ENCODE measurements at places on chromosomes 2 and 18.

GRCh38 chr2:102707796-102708695 lies 53.8 kb upstream of the TMEM182 start:
- DNase-seq = no peak

GRCh38 chr2:37376421-37377186 lies 32.2 kb downstream of the QPCT start:
- DNase-seq = peak; percentile 76

- DNase-seq = no peak
Observed at GRCh38 chr2:238459081-238459629, 32.4 kb downstream of the ASB1 start.

DNA sequence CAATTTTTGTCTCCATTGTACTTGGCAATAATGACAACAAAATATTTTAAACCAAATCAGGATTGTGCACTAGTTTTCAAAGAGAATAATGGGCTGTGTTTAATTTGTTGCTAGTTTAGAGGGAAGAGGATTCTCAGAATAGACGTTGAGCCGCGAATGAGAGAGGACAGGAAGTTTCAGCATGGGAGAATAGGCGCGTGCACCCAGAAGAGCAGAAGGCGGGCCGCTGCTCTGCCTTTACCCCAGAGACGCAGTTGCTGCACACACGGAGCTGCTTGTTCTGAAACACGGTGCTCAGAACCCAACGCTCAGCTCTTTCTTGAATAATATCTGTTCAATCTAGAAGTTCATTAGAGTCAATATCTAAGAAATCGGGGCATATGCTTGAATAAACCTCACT lies 223.4 kb downstream of the MYT1L start:
- no peak for DNase-seq

DNA sequence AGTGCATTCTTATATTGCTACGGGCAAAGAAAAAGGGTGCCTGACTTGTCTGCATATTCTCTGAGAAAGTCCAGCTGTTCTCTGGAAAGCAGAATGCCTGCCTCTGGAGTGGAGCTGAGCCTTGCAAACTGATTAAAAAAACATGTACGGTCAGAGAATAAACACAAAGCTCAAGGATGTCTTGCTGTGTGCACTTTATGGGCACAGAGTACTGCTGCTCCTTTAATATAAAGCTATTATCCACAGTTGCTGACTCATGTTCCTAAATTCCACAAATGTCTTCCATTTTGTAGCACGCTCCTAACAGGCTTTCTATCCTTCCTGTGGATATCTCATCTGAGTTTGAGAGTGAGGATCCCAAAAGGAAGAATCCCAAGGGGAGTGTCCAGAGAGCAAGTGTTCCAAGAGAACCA lies 229.0 kb downstream of the MREG start:
- peak; percentile 84 for DNase-seq

- DNase-seq = no peak
Observed at GRCh38 chr2:128195435-128195984, 104.5 kb downstream of the UGGT1 start.

GRCh38 chr2:133421516-133422324 lies 146.5 kb downstream of the NCKAP5 start:
- DNase-seq = no peak

DNA sequence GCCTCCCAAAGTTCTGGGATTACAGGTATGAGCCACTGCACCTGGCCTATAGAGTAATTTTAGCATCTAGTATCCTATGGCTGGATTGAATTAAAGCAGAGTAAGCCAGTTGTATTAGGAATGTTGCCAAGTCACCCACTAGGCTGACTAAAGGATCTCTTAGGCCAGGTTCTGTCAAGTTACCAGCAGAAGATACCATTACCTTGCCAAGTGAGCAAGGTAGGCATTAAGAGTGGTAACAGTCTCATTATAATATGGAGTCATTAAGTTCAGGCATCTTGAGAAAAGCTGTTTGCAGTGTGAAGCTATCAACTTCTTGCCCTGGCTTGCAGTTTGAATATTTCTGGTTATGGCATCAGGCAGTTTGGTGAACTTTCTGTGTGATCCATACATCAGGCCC lies 37.0 kb upstream of the MTCL1 start:
- DNase-seq = no peak

DNA sequence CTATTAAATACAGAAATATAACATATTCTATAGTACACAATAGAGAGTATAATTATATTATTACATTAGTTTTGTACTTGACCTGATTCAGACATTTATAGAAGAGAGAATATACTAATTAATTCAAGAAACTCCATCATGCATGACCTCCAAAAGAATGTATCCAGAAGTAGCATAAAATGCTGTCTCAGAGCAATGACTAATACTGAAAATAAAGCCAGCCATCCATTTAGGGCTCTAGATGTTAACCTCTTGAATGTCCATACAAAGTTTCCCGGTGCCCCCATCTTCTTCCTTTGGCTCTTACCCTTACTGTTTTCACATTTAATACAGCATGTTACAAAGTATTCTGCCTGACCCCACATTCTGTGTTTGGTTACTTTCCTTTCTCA lies 102.0 kb downstream of the ARHGAP15 start:
- no peak for DNase-seq

DNA sequence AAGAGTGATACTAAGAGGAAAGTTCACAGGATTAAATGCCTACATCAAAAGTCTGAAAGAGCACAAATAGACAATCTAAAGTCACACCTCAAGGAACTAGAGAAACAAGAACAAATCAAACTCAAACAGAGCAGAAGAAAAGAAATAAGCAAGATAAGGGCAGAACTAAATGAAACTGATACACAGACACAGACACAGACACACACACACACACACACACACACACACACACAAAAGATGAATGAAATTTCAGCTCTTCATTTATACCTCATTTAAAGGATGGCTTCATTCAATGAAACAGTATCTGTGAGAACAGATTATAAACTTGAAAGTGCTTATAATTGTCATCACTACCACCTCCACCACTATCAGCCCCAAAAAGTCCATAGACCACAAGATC lies 428.9 kb downstream of the MBD2 start:
- DNase-seq = no peak

DNA sequence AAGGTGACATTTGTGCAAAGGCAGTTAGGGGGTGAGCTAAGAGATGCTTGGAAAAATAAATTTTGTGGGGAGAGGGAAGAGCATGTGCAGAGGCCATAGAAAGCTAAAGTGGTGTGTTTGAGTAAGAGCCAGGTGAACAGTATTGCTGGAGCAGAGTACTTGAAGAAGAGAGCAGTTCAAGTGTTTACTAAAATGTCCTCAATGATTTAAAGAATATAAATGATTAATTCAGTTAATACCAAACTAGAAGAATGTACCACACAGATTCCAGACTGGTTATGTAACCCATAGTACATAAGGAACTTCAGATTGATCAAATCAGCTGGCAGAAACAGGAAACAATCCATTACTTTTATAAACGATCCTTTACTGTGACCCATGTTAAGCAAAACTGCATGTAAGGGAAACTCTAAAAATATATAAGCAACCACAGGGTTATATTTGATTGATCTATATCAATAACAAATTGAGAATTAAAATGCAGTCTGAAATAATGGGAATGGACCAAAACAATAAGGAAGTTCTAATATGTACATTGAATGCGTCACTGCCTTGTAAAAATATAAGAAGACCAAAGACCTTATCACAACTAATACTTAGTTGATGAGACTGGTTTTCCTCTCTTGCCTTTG lies 76.9 kb downstream of the LDAH start:
- no peak for DNase-seq

DNA sequence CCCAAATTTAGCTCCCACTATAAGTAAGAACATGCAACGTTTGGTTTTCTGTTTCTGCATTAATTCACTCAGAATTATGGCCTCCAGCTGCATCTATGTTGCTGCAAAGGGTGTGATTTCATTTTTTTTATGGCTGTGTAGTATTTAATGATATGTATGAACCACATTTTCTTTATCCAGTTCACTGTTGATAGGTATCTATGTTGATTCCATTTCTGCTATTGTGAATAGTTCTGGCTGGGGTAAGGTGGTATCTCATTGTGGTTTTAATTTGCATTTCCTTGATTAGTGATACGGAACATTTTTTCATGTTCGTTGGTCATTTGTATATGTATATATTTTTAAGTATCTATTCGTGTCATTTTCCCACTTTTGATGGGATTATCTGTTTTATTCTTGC lies 674.3 kb downstream of the NUP35 start:
- no peak for DNase-seq

GRCh38 chr18:49858309-49859020 lies 45.1 kb upstream of the ACAA2 start:
- DNase-seq = peak; percentile 23

GRCh38 chr2:235945608-235946140 lies 222.5 kb downstream of the GBX2 start:
- no peak for DNase-seq

DNA sequence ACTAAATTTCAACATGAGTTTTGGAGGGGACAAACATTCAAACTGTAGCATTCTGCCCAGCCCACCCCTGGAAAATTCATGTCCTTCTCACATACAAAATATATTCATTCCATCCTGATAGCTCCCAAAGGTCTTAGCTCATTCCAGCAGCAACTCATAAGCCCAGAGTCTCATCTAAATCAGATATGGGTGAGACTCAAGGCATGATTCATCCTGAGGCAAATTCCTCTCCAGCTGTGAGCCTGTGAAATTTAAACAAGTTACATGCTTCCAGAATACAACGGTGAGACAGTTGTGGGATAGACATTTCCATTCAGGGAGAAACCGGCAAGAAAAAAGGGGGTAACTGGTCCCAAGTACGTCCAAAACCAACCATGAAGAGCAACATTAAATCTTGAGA lies 43.5 kb upstream of the FAHD2A start:
- DNase-seq = no peak

DNA sequence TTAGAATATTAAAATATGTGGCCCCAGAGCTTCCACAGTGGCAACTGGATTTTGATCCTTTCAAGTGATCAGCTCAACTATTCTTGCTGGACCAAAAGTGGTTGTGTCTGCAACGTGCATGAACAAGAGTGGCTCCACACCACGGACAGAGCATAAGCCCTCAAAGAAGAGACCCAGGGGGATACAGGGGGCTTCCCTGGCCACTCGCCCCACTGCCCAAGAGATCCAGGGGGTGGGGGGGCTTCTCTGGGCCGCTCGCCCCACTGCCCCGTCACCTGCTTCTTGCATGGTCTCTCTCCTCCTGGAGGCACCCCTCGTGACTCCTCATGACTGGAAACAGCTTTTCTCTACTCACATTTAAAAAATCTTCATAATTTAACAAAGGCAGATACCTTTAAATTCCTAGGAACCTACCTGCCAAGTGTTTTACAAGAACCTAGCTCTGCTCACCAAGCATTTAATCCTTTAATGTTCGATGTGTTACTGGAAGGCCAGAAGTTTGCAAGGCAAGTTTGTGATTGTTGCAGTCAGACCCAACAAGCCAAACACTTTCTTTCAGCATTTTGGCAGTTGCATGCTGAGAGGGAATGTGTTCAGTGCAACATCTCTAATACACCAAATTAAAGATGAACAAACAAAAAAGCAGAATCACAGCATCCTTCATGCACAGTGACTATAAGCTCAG lies 174.3 kb downstream of the BCL2 start:
- no peak for DNase-seq

- DNase-seq = no peak
Observed at GRCh38 chr2:180376066-180376465, 369.0 kb upstream of the CWC22 start.

DNA sequence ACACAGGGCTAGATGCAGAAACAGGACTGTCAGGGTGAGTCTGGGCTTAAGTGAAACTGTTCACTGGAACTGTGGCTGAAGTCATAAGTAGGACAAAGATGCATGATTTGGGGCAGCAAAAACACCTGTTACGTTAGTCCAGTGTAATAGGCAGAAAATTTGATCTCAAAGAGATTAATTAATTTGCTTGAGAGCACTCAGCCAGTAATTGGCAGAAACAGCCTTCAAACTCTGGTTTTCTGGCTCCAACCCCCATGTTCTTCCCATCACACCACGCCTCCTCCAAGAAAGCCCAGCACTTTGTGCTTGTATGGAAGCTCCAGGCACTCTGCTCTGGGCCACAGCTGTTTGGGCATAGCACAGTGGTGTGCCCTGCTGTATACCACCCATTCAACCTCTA lies 54.0 kb downstream of the CNTNAP5 start:
- no peak for DNase-seq

DNA sequence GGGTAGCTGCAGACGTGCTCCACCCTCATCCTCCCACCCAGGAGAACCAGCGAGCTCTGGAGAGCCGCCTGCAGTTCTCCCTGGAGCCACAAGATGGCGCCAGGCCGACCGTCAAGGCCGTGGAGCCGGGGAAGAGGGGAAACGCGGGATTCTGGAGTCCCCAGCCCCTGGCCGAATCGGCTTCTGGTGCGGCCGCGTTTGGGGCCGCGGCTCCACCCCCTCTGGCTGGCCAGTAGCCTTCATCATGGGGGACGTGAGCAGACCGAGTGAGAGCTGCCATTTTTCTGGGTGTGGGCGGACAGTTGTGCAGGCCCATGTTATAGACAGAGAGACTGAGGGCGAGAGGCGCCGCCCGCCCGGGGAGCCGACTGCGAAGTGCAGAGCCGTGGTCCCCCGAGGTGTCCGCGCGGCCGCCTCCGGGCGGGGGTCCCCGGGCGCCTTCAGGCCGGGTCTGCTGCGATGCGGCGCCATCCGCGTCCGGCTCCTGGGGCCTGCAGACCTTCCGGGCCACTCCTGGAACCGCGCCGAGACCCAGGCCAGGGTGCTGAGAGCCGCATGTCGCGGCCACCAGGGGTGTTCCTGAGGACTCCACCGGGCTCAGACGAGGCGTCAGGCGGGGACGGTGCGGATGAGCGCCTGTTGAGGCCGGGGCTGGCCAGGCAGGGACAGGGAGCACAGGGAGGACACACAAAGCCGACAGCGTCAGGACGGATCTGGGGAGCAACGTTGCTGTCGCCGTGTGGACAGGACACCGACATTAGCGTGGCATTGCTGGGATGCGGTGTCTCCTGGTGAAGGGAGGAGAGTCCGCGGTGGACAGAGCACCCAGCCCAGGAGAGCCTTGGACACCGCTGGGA lies 418.2 kb upstream of the HS6ST1 start:
- peak; percentile 31 for DNase-seq

- no peak for DNase-seq
Observed at GRCh38 chr2:33372940-33373553, 103.4 kb upstream of the RASGRP3 start.

DNA sequence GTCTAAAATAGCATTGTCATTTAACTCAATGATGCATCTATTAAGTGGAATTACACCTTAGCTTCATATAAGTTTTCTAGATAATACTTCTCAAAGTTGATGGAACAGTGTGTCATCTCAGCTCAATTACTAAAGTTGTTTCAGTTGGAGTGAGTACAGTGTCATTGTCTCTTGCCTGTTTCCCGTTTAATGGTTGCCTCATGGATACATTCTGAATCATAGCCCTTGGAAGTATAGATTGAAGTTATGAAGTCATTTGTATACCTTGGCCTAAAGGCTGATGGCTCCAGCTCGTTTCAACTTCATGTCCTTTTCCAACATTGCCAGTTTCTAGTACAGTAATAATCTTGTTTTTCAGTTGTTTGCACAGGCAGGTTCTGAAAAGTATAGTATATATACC lies 130.5 kb upstream of the NOSTRIN start:
- DNase-seq = no peak
